NCI-H2171 treated with DMSO at 0.1 percent for 48 hours (cell line): ENCODE measurements at places on chromosomes 1 and 21.
A peak's percentile ranks its signal among the peaks of the same experiment; 100 is the strongest.

- peak; percentile 10 for DNase-seq
Observed at GRCh38 chr21:45555557-45556301, 13.5 kb upstream of the SLC19A1 start.

DNA sequence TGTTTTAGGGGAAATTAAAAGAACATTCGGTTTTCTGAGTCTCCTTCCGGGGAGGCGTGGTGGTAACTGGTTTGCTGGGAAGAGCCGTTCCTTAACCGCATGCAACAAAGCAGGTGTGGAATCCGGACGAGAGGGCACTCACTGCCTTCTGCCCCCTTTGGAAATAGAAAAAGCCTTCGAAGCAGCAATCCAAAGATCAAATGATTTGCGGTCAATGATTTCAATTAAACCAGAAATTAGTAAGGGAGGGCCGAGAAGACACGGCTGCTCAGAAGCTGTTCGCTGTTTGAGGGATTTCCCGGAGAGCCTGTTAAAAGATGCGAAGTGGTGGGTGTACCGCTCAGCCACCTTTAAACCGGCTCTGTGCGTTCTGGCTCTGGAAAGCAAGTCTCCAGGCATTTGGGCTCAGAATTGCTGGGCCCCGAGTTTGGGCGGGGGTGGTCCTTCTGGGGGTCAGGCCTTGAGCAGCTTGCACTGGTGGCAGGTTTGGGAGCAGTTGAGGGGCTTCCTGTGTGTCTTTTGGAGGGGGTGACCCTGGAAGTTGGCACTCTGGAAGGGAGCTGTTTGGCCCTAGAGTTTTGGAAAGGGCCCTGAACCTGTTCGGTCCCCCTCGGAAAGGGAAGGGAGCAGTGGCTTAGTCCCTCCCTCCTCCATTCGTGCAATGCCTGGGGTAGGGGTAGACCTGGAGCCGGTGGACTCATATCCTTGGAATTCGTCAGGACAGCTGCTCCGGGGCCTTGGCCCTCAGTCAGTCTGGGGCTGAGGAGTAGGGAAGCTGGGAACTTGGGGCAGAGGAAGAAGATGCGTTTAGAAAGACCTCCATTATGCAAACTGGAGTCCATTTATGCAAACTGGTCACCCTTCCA lies 3.1 kb downstream of the SIM2 start:
- no peak for DNase-seq

DNA sequence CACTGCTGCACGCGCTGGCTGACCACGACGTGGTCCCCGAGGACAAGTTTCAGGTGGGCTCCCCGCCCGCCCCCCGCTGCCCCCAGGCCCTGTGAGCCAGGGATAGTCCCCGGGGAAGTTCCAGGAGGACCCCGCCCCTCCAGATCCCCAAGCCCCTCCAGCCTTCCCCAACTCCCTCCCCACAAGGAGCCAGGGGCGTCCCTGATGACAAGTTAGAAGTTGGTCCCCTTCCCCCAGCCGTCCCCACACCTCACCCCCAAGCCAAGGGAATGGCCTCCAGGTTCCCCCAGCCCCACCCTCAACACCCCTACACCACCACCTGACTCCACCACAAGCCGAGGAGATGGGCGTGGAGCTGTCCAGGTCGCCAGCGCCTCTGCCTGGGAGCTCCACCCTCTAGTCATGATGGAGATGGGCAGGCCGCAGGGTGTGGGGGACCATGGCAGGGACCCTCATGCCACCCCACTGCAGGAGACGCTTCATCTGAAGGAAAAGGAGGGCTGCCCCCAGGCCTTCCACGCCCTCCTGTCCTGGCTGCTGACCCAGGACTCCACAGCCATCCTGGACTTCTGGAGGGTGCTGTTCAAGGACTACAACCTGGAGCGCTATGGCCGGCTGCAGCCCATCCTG lies 525 bp downstream of the AIRE start:
- DNase-seq, result no peak

DNA sequence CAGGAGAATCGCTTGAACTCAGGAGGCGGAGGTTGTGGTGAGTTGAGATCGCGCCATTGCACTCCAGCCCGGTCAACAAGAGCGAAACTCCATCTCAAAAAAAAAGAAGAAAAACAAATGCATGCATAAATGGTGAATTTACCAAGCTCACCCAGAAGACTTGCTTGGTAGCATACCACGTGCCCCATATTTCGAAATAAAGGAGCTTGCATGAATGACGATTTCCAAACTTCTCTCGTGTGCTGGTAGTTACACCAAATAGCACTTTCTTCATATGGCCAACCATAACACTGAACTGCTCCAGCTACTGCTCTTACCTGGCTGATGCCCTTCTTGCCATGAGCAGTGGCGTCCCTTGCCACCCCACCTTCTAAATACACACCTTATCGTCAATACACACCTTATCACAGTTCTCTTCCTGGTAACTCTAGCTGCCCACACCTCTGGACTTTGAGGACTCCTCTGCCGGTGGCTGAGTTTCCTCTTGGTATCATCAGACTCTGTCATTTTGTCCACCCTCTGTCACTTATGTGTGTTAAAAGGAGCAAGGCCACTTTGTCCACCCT lies 2.8 kb downstream of the DOP1B start:
- DNase-seq, result no peak

DNA sequence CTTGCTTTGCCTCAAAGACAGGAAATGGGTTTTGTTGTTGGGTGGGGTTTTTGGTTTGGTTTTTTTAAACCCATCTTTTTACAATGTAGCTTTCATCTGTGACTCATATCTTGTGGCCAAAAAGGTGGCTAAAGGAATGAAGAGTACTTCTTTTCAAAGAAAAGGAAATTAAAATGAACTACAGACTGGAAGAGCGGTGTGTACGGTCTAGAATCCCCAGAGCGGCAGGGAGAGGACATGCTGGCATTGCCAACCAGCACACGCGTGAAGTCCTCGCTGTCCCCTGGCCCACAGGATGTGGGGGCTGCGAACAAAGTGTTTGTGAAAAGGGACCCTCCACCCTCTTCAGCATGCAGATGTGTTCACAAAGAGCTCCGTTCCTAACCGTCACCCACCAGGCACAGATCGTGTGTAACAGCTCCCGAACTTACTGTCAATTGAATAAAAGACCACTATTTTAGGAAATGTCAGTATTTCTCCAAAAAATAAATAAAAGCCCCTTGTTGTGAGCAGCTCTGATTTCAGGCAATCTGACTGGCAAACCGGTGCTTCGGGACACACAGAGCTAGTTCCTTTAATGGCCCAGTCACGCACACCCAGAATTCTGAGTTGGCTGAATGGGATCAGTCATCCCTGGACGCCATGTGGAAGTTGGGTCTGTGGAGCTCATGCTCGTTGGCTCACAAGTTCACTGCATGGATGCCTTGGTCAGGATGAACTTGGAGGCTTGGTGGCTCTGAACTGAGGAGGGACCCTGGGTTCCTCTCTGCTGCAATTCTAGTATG lies 602.9 kb downstream of the NPHP4 start:
- DNase-seq, result no peak

DNA sequence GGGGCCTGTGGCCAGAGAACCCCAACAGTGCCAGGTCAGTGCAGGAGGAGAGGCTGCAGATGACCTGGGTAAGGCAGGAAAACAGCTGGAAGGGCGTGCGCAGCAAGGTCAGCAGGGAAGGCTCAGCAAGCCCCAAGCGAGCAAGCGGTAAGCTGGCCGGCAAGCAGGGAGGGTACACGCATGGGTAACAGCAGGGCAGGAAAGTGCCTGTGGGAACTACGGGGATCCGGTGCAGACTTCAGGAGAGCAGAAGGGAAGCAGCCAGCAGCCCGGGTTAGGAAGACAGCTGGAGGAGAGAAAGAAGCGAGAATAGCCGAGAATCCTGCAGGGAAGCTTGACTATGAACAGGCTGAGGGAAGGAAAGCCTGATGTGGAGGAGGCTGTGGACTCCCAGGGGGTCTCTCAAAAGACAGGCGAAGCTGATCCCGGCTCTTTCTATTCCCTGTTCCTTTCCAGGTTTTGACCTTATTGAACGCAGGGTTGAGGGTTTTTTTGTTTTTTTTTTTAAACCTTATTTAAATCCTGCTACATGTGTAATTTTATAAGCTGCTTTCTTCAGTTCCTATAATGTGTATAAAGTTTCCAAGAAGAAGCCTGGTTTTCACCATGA lies 20.9 kb downstream of the UMODL1 start:
- DNase-seq, result peak; percentile 61

DNA sequence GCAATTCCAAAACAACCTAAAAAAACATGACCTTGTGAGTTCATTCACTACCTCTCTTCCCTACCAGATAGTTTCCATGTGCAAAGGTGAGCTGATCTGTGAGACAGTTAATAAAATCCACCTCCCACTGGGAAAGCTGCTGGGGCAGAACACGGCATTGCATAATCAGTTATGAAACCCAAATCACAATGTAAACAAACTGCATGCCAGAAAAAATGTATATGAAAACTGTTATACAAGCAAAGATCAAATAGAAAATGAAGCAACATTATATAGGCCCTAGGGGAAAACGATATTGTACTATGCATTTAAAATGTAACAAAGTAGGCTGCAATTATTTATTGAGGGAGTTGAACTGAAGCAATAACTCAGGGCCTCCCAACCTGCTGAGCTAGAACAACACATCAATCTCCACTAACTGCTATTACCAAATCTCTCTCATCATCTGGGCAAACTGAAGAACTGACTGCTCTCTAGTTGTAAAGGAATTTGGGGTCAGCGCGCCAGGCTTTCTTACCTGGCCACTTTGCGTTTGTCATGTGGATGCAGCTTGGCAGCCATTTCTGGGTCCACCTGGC lies 31.0 kb downstream of the TRIT1 start:
- peak; percentile 60 for DNase-seq
